Suppressor macrophage treated with lipopolysaccharide for 1 hour (primary cell): ENCODE measurements at places on chromosomes 3 and 15.

GRCh38 chr15:97966924-97967620 lies 6.6 kb downstream of the ARRDC4 start:
- no peak for DNase-seq

DNA sequence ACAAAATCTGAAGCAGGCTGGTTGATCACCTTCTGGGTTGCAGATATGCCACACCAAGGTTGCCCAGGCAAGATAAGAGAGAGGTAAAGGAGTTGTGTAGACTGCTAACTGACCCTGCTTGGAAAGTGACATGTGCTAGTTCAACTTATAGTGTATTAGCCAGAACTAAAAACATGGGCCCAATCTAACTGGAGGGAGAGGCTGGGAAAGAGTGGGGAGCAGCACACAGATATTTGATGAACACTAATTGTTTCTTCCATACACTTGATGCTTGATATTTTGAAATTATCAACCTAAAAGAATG lies 55.1 kb upstream of the ADGRG7 start:
- DNase-seq = no peak

DNA sequence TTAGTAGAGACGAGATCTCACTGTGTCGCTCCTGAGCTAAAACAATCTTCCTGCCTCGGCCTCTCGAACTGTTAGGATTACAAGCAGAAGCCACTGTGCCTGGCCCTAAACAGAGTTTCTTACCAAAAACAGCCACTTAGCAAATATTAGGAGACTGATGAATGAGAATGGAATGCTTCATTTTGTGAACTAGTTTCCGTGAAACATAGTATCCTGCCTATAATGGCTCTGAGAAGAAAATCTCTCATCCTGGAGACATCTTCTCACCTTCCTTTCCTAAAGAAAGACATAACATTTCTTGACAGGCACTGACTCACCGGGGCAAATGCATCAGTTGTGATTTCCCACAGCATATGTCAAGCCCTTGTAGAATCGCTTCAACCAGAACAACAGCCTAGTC lies 44.9 kb downstream of the GJD2 start:
- DNase-seq = no peak

DNA sequence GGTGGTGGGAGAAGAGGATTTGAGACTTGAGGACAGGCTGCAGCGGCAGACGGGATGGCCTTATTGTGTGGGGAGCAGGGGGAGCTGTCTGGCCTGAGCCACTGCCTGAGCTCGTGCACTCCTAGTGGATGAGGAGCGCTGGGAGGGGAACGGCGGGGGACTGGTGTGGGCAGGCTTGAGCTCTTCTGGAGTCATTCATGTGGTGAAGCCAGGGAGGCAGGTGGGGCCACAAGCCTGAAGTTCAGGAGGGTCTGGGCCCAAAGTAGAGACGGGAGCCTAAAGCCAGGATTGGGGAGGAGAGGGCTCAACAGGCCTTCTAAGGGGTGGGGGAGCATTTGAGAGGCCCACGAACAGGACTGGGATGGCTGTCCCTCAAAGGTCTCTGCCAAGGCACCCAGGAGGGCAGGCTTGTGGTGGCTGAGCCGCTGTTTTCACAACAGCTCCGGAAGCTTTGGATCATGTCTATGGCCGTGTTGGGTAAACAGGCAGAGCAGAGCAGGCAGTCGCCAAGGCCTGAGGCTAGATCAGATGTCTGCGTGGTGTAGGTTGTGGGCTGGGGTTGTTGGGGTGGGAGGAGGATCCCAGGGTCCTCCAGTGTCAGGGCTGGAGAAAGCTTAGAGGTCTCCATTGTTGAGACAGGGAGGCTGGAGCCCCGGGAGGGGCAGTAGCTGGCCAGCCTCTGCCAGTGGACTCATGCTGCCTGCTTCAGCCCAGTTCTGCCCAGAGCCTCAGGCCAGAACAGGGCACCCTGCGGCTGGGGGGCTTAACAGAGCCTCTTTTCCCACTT lies 8.2 kb downstream of the PRKCD start:
- peak; percentile 55 for DNase-seq

DNA sequence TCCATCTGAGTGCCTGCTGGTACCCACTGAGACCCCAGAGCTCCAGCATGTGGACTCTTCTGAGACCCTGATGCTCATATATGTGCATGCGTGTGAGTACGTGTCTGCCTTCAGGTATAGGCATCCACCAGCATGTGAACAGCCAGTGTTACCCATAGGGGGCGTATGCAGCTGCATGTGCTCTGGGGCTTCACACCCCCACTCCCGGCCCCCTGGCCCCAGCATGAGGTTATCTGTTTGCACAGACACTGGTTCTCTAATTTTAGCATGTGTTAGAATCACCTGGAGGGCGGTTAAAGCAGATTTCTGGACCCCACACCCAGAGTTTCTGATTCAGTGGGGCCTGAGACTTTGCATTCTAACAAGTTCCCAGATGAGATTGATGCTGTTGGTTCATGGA lies 824 bp upstream of the CILP start:
- DNase-seq = no peak

DNA sequence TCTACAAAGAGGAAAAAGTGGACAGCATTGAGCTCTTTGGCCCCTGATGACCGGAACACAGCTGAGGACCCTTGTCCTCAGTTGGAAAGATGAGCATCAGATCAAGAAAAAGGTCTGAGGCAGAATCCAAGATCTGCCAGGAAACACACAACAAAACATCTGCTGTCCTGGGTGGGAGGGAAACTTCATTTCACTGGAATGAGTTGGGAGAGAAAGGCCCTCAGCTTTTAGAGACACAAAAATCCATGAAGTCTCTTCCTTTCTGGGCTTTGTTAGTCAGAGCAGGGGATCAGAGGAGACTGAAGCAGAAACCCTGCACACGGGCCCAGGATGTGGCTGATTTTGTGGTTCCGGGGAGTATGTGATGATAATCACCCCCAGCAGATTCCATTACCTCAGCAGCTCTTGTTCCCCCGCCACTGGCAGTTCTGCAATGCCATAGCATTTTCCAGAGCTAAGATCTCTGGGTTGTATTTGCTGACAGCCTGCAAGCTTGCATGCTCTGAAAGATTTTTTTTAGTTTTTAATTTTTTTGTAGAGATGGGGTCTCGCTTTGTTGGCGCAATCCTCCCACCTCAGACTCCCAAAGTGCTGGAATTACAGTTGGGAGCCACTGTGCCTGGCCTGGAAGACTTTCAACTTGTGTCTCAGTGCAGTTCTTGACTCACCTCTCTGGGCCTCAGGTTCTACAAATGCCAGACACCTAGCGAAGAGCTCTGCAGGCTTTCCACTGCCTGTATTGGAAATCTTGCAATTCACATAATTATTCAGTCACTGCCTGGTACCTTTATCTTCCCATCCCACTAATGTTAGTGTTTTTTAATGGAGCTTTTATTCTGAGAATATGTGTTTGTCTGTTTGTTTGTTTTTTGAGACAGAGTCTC lies 5.8 kb upstream of the TATDN2 start:
- DNase-seq = peak; percentile 51

DNA sequence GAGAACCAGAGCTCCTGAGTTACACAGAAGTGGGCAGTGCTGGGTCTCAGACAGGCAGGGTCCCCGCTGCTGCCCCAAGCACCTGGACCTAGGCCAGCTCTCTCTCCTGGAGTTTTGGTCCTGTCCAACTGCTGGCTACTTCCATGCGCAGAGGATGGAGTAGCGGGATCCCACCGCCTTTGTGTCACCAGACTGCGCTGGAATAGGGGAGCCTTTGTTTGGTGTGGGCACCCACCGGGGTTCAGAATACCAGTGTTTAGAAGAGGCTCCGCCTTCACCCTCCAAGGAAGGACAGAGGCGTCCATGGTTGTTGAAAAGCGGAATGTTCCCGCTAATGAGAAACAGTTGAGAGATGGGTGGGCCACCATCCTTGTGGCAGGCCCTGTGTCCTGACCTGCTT lies 154.4 kb downstream of the DNAJB8 start:
- no peak for DNase-seq

DNA sequence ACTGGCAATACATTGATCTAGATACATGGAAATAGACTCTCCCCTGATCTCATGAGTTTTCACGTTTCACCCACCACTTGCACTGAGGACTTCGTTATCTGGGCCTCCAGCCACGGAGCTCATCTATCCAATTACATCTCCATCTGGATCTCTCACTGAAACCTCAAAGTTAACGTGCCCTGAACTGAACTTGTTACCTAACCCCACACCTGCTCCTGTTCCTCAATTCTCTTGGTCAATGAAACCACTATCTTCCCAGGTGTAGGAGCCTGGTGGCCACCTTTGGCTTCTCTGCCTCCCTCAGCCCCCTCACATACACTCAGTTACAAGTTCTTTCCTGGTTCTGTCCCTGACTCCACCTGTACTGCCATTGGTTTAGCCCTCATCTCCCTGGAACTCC lies 9.7 kb downstream of the DGKG start:
- DNase-seq = no peak

GRCh38 chr15:78177447-78177873 lies 28.3 kb downstream of the IDH3A start:
- DNase-seq = peak; percentile 42

DNA sequence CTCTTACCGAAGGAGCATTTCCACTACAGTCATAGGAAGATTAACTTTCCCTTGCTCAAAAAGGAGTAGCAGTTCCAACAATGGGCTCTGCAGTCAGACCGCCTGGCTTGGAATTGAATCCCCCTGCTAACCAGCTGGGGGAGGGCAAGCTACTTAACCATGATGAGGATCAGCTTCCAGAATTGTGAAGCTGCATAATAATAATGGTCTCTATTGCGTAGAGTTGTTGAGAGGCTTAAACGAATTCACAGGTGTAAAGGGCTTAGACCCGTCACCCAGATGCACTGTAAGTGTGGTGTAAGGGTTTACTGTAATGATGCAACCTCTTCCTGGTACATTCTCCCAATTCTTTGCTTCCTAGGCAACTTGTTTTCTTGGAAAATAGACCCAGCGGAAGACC lies 185.2 kb upstream of the RGMA start:
- DNase-seq = no peak

- no peak for DNase-seq
These were observed 1.6 kb upstream of the IMP3 start for GRCh38 chr15:75641603-75642002.

DNA sequence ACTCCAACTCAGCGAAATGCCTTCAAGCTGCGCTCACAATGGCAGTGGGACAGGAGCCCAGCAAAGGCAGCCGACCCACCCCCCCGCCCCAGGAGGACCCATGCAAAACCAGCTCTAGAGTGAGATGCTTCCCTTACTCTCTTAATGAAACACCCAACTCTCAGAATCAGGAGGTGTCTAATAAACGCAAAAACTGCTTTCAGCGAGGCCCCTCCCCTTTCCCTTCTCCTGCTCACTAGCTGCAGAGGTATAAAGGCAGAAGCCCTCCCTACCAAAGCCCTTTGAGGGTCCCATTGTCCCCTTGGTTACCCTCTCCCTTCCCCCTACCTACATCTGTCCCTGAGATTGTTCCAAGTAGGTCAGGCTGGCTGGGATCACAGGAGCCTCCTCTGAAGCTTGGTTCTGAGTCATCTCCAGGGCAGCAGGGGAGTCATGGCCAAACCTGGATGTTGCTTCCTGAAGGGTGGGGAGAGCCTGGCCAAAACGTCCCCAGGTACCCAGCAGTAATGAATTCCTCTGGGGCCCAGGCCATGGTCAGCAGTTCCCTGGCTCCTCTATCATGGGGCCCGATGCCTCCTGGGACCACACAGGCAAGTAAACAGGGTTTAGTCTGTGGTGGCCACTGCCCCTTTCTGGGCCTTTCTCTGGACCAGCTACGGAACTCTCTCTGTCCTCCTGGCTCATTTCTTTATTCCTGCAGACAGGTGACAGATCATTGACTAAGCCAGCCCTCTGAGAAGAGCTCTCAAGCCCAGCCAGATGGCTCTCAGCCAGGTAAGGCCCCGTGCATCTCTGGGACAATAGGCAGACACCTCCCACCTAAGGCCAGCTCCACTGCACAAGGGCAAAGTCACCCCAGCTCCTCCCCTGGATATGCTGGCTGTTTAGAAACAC lies 8.6 kb downstream of the KLHL25 start:
- DNase-seq = no peak

DNA sequence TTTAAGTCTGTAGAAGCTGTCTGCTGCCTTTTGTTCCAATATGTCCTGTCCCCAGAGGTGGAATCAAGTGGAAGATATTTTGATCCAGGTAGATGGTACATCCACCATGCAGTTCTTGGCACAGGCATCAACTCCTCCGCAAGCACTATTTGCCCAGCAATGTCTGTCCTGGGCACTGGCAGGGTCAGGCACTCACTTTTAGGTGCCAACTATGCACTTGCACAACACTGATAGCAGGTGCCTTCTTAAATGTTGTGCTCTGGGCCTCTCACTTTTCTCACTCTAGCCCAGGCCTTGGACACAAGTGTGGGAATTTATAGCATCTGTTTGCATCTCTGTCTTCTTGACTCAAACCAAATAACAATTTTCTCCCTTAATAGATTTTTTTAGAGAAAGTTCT lies 140.5 kb upstream of the UBE2E2 start:
- DNase-seq = no peak

DNA sequence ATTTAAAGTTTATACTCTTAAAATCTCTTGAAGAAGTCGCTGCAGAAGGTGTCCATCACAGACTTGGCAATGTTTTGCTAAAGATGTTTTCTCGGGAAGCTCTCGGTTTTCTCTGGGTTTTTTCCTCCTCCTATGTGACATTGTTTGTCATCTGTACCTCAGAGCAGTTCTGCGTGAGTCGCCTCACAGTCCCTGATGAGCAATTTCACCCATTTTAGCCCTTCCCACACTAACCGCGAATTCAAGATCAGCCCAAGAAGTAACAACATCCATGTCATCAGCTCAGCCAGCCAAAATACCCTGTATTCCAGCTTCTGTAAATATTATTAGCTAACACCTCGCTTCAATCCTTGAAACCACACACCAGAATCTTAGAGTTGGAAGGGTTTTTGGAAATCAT lies 224.3 kb upstream of the SETMAR start:
- DNase-seq = peak; percentile 22
